Breast epithelium (tissue), 4 donors: ENCODE measurements at places on chromosomes 16 and 17.
A peak's percentile ranks its signal among the peaks of the same experiment; 100 is the strongest.

DNA sequence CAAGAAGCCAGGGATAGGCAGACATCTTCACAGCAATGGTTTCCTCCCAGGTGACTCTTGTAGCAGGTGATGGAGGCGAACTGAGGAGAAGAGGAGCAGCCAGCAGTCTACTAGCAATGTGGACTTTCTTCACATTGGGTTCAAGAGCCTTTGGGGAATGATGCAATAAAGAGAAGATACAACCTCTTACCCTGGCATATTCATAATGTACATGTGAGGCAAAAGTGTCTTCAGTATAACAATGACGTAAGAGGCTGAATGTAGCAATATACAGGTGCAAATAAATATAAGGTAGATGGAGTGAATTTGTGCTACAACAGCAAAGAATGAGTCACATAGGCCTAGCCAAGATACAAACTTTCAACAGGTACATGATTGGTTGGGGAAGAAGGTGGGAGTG lies 70.9 kb upstream of the SOX9 start:
- DNase-seq, result no peak

GRCh38 chr16:84919708-84920107 lies 91.6 kb downstream of the ZDHHC7 start:
- no peak for DNase-seq

GRCh38 chr16:85982563-85982939 lies 83.6 kb downstream of the IRF8 start:
- DNase-seq, result no peak

GRCh38 chr16:50235581-50235980 lies 30.8 kb upstream of the ADCY7 start:
- no peak for DNase-seq

DNA sequence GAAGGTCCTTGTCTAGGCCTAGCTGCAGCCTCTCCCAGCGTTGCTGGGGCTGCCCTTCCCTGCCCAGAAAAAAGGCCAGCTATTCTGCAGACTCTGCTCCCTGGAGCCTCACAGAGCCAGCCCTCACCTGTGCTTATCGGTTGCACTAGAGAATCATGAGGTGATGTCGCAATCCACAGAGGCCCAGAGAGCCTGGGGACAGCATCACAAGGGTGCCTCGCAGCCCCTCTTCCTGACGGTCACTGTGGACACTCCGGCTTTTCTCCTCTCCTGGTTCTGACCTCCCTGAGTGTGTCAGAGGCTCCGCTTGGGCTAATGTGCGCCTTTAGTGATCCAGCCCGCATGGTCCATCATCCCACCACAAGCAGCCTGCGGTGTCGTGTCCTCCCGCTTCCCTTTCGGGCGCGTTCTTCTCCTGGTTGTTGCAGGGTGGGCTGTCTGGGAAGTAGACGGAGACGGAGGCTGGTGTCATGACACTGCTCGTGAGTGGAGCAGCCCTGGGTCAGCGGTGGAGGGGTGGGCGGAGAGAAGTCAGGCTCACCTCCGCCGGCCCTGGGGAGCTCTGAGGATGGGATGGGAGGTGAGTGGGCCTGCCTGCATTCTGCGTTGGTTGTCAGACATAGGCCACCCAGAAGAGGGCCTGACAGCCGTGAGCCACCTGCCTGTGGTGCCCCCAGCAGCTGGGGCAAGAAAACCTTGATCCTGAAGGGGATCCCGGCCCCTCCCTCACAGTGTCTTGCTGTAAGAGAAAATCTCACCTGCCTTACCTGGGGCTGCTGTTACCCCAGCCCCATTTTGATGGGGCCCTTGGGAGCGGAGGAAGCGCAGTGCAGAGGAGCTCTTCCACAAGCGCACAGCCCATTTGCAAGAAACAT lies 165.9 kb upstream of the CHMP6 start:
- DNase-seq, result peak; percentile 35

- no peak for DNase-seq
Measured at GRCh38 chr17:74920306-74920620, 2.8 kb downstream of the USH1G start.

DNA sequence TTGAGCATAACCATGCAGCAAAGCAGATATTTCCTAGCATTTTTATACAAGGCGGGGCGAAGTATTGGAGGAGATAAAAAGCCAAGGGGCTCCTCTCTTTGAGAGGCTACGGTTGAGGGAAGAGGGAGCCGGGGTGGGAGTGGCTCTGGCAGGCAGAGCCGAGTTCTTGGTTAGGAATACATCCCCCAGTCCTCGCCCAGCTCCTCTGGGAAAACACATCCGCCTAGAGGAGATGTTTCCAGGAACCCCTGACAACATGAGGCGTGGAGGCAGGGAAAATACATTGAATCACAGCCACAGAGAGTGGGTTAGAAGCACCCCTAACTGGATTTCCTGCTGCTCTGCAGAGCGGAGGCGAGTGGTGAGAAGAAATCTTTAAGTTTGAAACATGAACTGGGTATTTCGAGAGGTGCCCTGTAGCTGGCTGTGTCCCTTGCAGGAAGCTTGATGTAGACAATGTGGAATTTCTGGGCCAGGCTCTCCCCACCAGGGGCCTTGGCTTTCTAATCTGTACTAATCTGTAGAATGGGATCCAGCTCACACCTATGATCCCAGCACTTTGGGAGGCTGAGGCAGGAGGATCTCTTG lies 27.3 kb downstream of the TTYH2 start:
- DNase-seq, result no peak
